ENCODE measurements at places on chromosomes 3 and 15.

- DNase-seq: no peak
Measured at GRCh38 chr3:124885466-124886167, 1.5 kb downstream of the ITGB5 start.

GRCh38 chr3:59006634-59007517 lies 42.9 kb downstream of the CFAP20DC start:
- no peak for DNase-seq

GRCh38 chr15:88399021-88399685 lies 68.0 kb downstream of the MRPL46 start:
- DNase-seq: no peak

DNA sequence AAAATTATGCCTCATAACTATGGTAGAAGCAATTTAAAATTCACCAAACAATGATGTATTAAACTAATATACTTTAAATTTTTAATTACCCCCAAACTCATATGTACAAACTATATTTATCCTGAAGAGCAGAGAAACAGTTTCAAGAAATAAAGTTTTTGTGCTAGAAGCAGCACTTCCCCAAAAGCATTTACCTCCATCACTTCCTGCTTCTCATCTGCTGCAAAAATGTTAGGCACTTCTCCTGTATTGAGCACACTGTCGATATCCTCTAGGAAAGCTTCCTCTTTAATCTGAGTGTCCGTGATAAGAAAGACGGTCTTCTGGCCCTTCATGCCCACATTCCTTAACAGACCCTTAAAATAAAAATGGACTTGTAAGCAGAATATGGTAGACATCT lies 101.5 kb upstream of the ASB14 start:
- no peak for DNase-seq

DNA sequence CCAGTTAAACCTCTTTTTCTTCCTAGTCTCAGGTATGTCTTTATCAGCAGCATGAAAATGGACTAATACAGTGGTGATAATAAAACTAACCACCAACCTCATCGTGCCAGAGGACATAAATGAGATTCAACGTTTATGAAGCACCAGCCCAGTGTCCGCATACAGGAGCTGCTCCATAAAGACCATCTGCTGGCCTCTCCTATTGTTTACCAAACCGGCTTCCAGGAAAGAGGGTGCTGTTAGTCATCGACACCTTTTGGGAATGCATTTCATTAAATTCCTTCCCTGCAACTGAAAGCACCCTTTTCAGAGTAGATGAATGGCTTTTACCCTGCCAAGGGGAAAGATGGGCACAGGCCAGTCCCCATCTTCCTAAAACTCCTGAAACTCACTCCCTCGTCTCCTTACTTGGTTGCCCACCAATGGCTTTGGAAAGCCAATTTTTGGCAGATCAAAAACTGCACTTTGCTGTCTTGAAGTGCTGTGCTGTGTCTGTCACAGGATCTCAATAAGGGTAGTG lies 122.1 kb downstream of the AQP9 start:
- DNase-seq: no peak

DNA sequence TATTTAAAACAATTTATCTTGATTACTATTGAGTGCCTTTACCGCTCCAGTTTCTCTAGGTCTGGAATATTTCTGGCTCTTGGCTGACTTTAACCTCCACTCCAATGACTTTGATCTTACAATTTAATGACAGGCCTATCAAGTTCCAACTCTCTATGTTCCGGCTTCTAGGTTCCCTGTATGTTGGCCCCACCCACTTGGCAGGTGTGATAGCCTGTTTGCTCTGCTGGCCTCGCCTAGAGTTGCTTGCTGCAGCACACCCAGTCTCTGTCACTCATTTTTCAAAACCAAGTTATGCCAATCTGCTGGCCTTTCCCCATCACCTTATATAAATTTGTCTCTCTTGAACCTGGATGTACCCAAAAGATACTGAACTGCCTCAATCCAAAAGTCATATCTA lies 428.0 kb downstream of the ROBO1 start:
- DNase-seq: no peak

- no peak for DNase-seq
Measured at GRCh38 chr15:36177590-36178302, 401.7 kb upstream of the CDIN1 start.

DNA sequence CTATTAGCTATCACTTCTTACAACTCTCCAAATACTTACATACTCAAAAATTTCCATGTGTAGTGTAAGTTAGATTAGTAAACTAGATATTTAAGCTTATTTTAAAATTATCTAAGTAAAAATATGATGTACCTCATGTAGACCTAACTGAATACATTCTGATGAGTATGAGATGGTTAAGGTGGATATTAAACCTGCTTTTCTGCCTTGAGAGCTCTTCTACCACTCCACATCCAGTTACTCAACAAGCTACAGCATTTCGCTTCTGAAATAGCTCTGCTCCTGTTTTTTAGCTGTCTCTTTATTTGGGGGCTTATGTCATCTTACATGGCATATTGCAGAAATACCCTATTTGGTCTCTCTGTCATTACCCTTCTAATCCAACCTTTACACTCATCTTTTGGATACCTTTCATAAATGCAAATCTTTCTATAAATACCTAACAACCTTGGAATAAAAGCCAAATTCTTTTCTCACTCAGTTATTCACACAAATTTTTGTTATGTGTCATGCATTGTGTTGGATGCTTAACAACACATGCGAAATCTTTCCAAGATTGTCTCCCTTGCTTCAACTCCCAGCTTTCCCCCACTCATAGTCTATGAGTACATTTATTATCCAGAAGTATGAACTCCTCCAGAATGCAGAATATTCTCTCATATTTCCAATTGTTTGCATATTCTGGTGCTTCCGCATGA lies 92.0 kb downstream of the ALCAM start:
- DNase-seq: no peak

GRCh38 chr3:113070072-113070640 lies 79.4 kb downstream of the GTPBP8 start:
- no peak for DNase-seq

- no peak for DNase-seq
Measured at GRCh38 chr3:30655187-30655812, 48.9 kb downstream of the TGFBR2 start.

DNA sequence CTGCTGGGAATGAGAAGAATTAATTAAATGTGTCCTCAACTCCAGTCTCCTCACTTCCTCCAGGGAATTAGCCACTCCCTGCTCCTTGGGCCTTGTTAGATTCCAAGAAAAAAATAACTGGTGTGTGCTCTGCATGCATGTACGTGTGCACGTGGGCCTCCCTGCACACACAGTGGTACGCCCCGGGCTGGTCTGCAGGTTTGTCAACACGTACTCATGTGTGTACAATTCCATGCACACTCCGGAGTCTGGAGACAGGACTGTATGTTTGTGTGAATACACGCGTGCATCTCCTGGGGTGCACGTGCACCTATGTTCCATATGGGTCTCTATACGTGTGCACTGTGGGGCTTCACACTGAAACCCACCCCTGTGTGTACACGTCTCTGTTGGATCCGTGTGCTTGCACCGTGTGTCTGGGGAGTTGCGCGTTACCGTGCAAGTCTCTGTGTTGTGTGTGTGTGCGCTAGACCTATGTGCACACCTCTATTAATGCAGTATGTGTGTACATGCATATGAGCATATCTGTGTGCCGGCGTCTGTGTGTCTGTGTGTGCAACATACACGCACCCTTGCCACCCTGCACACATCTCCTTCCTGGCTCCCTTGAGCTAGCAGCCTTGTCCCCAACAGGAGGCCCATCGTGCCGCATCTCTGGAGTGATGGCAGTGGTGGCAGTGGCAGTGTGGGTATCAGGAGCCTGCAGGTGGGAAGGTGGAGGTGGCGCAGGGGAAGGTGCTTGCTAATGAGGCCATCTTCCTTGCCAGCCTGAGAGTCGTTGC lies 210.1 kb downstream of the TBC1D2B start:
- no peak for DNase-seq

DNA sequence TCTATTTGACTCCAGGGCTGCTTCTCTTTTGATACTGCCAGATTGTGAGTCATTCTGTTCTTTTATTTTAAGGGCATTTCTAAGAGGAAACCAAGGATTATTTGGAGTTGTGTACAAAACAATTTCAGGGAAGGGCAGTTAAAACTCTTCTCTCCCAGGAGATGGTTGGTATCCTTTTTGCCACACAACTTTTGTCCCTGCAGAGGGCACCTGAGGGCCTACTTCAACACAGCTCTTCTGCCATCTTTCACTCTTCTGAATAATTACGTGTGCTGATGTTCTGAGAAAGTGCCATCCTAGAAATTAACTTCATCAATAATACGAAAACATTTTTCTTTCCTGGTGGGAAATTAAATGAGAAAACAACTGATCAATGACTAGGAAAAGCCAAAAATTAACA lies 75.7 kb upstream of the GADL1 start:
- DNase-seq: no peak

DNA sequence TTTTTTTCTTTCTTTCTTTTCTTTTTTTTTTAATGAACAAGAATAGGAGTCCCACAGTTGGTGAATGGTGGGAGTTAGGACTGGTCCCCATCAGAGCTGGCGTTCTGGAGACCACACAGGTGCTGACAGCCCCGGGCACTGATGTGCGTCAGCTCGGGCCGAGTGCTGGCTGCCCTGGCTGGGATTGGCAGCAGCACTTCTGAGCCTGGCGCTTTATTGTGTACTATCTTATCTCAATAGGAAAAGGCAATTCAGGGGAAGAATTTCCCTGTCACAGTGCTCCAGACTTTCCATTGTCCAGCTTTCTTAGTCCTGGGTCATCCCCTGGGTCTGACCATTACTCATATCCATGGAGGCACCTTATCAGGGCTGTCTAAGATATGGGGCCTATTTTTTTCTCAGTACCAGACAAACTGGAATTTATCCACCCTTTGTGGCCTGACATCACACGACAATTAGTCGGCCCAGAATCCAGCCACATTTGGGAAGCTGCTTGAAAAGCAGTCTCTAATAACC lies 54.1 kb downstream of the TMEM44 start:
- no peak for DNase-seq

DNA sequence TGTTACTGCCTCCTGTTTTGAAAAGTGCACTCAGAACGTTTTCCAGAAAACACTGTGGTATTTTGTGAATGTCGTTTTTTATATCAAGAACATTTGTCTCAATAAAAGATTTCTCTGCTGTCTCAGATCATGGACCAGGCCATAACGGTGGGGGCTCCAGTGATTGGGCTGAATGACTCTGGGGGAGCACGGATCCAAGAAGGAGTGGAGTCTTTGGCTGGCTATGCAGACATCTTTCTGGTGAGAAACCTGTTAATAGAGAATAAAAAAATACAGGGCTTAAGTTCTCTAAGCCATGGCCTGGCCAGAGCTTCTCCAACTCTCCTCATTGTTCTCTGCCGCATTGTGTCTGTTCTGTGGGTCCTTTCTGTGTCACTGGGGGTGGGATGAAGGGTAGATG lies 11.7 kb downstream of the PCCB start:
- DNase-seq: no peak

DNA sequence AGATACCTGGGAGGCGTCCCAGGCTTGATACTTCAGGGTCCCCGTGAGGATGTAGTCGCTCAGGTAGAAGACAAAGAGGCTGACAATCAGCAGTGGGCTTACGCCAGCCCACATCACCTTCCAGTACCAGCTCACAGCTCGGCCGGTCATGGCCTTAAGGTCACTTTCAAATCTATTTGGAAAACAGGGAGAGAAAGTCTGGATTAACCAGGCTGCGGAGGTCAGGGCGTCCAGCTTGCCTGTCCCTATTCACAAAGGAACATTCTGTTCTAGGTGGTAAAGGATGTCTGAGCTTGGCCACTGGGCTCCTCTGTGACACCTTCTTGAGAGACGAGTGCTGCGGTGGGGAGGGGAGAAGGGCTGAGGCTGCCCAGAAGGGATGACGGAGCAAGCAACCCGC lies 36.5 kb downstream of the SLC6A20 start:
- DNase-seq: no peak

DNA sequence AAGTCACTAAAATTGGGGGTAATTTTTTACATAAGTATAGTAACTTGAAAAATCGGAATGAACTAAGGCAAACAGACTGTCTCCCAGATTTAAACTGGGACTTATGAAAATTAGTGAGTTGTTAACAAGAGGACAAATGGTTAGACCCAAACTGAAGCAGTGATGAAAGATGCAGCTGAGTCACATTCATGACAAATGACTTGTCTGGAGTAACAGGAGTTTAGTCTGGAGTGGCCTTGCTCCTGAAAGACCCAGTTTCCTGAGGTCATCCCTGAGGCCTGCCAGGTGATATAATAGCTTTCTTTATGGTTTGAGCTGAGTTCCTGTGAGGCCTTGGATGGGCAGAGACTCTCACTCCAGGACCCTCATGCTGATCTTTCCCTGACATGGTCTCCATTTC lies 9.6 kb upstream of the CTDSPL start:
- DNase-seq: no peak

DNA sequence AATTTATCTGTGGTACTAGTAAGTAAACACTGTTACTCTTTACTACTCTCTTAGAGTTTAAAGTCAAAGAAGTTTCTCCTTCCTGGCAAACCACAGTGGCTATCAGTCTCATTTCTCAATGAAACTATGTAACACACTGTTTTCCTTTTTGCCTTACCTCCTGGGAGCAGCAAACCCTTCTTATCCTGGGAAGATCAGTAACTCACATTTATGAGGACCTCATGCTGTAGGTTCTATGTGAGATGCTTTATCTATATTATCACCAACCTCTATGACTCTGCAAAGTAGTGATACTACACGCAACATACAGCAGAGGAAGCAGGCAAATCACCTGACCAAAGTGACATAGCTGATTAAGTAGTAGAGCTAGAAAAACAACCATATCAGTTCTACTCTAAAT lies 35.3 kb downstream of the PBRM1 start:
- no peak for DNase-seq

DNA sequence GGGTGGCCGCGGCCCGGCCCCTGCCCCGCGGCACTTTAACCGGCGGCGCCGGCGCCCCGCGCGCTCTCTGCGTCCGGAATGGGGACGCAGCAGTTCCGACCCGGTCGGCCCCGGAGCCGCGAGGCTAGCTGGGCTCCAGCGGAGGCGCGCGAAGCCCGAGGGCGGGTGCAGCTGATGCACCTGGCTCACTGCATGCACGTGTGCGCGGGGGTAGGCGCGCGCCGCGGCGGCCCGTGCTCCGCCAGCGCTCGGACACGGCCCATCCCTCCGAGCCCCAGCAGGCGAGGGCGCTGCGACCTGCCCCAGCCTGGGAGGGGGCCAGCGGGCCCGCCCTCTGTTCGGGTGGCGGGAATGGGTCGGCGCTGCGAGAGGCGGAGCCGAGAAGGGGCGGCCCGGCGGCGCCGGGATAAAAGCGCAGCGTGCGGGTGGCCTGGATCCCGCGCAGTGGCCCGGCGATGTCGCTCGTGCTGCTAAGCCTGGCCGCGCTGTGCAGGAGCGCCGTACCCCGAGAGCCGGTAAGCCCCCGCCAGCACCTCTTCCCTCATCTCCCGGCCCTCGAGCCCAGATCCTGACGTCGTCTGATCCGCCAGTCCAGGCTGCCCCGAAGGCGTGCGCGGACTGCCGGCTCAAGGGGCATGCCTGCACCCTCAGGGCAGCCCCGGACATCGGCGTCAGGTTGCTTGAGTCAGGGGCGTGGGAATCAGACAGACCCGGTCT lies at the start of the genes CHDH and IL17RB:
CHDH (minus strand) TSS at position 286 of the 717 bp plus-strand sequence. CDS start 22,411 bp downstream, outside the sequence.
IL17RB (plus strand) TSS at position 435 of the 717 bp plus-strand sequence; CDS start at position 456, 21 bp downstream.
- DNase-seq: no peak

DNA sequence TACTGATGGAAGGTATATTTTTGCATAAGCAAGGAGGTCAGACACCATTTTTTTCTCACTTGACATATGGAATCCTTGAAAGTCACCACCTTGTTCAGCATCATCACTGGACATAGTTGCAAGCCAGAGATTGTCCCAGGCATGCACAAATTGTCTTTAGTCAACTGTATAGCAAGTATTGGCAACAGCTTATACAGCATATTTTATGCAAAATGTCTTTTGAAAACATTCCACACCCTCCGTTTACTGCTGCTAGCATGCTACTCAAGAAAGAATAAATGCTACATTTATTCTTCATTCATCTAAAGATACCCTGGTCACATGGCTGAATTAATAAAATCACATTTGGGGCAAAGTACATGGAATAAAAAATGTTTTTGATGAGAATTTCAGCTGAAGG lies 168.5 kb upstream of the DCBLD2 start:
- no peak for DNase-seq
